Activated CD4-positive, alpha-beta T cell treated with anti-CD3 and anti-CD28 coated beads, Interleukin-2, Interleukin-4, amounts not matched to agents 100 ng/mL and 50 ng/mL, durations not matched to agents 16 hours and 8 hours (primary cell): ENCODE measurements at places on chromosomes 13 and 19.

GRCh38 chr13:102825921-102826706 lies 19.7 kb upstream of the ERCC5 start:
- no peak for DNase-seq

GRCh38 chr19:17576758-17577456 lies 21.5 kb downstream of the COLGALT1 start:
- peak; percentile 18 for DNase-seq

GRCh38 chr13:25111585-25111956 lies 15.6 kb downstream of the PABPC3 start:
- no peak for DNase-seq

GRCh38 chr13:25739376-25739775 lies 312.4 kb downstream of the SHISA2 start:
- no peak for DNase-seq

DNA sequence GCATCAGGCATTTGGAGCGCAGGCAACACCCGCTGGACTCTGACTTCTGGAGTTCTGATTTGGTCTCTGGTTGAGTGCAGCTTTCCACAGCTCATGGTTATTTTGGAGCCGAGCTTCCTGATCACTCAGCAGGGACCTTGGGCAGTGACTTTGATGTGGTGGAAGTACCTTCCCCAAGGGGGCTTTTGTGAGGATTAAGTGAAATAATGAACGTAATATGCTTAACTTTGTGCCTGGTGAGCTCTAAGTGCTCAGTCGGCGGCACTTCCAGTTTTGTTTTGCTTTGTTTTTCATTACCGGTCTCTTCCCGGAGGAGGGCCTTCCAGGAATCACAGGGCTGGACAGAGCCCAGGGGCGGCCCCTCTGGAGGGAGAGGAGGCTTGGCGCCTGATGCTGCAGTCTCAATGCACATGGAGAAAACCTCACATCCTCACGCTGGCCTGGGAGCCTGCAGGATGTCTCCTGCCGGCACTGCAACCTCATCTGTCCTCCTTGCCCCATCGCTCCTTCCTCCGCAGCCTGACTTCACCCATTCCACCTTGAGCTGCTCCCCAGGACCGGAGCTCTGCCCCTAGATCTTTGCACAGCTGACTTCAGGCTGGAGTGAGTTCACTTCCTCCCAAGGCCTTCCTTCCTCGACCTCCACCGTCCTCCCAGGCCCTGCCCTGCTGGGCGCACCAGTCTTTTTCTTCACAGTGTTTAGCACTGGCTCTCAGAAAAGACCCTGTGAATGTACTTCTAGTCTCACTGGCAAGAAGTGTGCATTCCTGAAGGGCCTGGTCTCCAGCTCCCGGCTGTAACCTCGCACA lies 1.5 kb downstream of the PLEKHF1 start:
- DNase-seq: peak; percentile 47

DNA sequence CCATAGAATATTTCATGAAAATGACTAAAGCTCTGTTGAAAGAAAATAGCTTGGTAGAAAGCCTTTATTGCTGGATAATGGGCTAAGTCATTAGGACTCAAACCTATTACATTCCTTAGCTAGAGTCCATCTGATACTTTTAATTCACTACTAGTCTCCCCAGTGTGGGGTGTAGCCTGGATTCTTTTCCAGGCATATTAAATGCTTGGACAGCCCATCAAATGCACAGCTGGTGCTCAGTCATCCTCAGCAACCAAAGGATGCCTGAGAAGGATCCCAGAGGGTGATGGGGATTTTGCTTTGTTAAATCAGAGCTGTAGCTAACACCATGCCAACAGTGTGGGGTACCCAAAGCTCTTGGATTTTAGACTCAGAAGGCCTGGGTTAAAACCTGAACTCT lies 153.5 kb downstream of the DLEU7 start:
- no peak for DNase-seq

GRCh38 chr19:12703046-12703445 lies 6.6 kb upstream of the FBXW9 start:
- DNase-seq: no peak

GRCh38 chr13:34046457-34046856 lies 228.5 kb downstream of the RFC3 start:
- DNase-seq: no peak

- no peak for DNase-seq
These were observed 179.7 kb downstream of the STK24 start for GRCh38 chr13:98397221-98397620.
